Thoracic aorta (tissue), 2 donors: ENCODE measurements at places on chromosomes 7 and 10.
A peak's percentile ranks its signal among the peaks of the same experiment; 100 is the strongest.

- no peak for DNase-seq
Measured at GRCh38 chr7:98526059-98526458, 91.0 kb upstream of the NPTX2 start.

DNA sequence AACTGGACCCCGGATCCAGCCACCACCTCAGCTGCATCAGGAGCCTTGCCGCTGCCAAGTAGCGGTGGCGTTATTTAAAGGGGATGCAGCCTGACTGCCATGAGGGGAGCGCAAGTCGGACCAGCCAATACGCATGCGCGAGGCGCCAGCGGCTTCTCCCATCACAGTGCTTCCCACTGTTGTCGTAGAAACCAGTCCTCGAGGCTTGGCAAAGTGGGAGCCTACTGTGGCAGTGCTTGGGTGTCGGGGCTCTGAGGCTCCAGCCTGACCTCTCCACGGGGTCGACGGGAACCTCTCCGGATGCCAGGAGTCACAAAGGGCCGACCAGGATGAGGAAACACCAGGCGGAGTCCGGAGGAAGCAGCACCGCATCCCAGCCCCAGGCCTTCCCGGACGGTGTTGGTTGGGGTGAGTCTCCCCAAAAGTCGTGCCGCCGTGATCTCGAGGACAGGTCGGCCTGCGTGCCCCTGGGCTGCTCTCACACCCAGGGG is 369.6 kb downstream of the ZNF716 start:
- DNase-seq: no peak

DNA sequence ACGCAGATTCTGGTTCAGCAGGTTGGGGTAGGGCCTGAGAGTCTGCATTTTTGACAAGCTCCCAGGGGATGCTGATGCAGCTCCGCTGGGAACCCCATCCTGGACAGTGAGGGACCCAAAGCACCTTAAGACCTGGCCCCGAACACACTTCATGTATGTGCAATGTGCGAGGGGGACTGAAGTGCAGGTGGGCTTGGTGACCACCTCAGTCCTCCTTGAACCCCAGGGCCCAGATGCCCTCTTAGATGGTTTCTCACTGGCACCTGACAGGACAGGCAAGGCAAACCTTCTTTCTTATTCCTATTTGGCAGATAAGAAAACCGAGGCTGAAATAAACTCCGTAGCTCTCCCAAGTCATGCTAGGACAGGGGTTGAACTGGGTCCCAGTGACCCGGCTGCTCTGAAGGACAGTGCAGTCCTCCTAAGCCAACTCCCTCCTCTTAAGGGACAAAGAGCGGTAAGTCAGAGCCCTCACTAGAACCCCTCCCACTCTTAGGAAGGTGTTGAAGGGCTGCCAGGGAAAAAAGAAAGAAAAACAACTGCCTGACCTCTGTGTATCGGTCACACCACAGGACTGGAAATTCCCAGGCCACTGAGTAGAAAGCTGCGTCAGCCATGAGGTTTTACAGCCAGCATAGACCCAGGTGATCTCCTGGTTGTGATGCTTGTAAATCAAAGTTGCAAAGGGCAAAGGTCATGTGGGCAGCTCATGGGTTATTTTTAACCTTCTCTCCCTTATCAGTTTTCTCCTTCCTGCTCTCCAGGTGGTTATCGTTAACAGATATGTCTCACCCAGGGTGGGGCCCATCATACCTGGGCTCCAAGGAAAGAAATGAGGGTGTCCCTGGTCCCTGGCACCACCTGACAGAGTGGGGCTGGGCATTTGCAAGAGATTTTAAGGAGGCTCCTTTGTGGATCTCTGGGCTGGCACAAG is 90.9 kb upstream of the SMNDC1 start:
- no peak for DNase-seq

DNA sequence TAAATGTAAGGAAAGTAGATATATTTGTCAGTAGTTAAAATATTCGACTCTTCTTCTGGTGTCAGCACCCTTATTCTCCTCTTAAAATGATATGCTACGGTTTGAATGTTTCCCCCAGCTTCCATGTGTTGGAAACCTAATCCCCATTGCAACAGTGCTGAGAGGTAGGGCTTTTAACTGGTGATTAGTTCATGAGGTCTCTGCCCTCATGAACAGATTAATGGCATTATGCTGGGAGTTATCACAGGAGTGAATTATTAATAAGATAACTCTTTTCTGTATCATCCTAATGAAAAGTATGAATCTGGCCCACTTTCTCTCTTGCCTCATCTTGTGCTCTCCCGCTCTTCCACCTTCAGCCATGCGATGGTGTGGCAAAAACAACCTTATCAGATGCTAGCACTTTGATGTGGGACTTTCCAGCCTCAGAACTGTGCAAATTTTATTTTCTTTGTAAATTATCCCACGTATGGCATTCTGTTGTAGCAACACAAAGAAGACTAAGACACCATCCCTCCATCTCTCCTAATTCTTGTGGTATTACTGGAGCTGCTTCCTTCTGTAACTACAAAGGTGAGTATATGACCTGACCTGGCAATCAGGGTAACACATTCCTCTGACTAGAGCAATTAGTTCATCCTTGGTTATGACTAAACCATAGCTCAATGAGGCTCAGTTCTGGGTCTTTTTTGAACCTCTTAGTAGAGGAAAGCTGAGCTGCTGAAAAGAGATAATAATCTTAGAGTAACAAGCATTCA is 171.1 kb upstream of the TMEM196 start:
- no peak for DNase-seq

GRCh38 chr7:47254081-47254977 is 327.6 kb downstream of the TNS3 start:
- peak; percentile 25 for DNase-seq

DNA sequence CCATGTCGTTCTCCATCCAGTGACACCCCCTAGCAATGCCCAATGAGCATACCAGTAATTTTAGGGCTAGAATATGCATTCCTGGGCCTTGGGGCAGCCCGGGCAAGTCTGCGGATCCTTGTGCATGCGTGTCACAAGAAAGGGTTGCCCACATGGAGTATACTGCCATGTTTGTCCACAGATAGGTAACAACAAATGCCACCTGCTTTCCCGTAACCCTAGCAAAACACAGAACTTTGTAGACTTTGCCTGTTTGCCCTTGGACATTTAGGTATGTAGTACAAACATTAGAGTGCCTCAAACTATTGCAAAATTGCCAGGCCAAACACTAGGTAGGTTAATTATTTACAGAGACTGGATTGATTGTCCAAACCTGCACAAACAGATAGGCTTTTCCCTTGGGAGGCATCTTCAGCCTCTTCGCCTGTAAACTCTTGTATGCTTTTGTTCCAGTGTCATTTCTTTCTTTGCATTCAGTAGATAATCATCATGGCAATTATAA is 117.0 kb downstream of the ADCY1 start:
- no peak for DNase-seq

DNA sequence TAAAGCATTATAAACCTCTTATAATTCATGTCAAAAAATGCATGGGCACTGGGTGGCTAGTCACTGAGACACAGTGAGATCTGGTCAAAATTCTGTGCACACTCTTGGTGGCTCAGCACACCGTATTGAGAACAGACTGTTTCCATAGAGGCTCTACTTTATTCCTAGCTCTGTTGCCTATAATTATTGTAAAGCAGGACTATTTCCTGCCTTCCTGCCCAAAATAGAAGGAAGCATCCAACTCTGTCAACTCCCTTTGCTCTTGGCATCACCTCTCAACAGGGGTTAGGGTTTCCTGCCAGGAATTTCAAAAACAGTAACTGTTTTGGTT is 45.1 kb downstream of the PTN start:
- no peak for DNase-seq

DNA sequence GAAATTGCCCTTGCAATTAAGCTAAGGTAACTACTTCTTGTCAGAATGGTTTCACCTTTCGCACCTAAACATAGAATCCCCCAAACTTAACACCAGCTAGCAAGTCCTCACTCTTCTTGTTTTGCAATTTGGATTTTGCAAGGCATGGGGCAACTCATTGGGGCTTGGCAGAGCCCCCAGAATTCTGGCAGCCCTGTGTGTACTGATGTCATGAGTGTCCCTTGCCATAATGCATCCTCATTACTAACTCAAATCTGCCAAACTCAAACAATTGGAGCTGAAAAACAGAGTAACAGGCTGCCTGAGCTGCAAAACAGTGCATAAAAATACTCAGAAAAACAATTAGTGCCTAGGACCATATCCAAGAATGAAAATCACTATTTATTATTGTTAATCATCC is 7.9 kb upstream of the XPNPEP1 start:
- DNase-seq: no peak

DNA sequence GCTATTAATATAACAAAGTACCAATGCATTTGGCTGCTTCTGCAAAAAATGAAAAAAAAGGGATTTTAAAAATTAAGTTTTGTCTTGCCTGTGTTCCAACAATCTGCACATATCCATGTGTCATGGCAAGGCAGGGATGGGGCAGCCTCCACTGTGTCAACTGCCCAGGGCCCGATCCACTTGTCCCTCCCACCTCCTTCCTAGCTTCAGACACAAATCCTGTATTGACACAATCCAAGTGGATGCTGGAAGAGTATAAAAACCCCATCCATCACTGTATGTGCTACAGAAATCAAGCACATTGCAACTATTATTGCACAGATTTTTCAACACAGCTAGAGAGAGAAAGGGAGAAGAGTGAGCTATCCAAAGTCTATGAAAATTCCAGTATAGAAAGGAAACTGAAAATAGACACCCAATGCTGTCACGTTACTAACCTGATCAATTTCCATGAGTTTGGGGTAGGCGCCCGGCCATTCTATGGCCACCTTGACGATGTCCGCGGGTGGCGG is 106.4 kb downstream of the ELMO1 start:
- no peak for DNase-seq

GRCh38 chr10:21061982-21062381 is 164.9 kb upstream of the NEBL start:
- no peak for DNase-seq

GRCh38 chr10:14728346-14728745 is 46.4 kb downstream of the FAM107B start:
- DNase-seq: no peak

GRCh38 chr7:29926741-29927140 is 62.9 kb downstream of the SCRN1 start:
- DNase-seq: no peak

- no peak for DNase-seq
Measured at GRCh38 chr7:45983720-45984255, 62.7 kb upstream of the IGFBP3 start.

GRCh38 chr10:42943025-42943818 is 133.6 kb upstream of the RET start:
- DNase-seq: no peak

- no peak for DNase-seq
Measured at GRCh38 chr7:27244488-27245123, 2.0 kb downstream of the EVX1 start.

DNA sequence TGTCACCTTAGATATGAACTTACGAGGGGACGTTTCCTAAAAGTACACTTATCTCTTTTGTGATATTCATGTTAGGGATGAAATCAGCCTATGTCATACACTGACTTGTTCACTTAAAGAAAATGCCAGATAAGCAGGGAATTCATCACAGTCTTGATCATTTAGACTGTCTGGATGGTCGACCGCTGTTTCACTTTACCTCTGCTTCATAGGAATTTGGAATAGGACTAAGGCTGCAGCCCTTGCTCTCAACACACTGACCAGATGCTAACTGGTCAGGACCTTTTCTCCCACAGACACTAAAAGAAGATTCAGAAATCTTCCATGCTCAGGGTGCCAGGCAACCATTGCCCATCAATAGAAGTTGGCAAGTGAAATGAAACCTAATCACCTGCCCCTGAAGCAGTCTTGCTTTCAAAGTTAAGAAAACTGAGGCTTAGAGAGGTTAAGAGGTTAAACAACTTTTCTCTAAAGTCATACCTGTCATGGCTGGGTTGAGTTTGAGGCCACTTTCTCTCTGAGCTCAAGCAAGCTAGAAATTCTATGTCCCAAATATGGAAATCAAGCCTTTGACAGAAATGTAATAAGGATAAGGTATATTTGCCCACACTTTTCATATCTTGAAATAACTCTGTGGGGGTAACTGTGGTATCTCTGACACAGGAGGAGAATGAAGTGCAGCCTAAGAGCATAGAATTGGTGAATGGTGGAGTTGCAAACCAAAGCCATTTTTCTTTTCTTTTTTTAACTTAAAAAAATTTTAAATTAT is 77.1 kb downstream of the MAP3K8 start:
- DNase-seq: no peak

- DNase-seq: no peak
Measured at GRCh38 chr7:17520941-17521340, 222.5 kb downstream of the AHR start.

DNA sequence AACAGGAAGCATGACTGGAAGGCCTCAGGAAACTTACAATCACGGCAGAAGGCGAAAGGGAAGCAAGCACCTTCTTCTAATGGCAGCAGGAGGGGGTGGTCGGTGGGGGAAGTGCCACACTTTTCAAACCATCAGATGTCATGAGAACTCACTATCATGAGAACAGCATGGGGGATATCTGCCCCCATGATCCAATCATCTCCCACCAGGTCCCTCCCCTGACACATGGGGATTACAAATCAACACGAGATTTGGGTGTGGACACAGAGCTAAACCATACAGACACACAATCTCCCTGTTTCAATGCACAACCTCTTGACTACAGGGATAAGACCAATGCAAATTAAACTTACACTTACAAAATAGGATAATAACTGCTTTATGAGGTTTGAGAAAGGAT is 97.6 kb downstream of the SGMS1 start:
- no peak for DNase-seq

DNA sequence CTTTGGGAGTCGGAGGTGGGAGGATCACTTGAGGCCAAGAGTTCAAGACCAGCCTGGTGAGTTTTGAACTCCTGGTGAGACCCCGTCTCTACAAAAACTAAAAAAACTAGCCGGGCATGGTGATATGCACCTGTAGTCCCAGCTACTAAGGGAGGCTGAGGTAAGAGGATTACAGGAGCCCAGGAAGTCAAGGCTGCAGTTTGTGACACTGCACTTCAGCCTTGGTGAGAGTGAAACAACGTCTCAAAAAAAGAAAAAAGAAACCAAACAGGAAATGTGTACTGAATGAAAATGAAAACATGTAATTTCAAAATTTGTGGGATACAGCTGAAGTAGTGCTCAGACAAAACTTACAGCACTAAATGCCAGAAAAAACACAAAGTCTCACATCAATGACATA is 7.6 kb downstream of the ARHGAP12 start:
- no peak for DNase-seq

GRCh38 chr7:27188386-27189294 is 3.6 kb upstream of the HOXA11 start:
- no peak for DNase-seq
